ENCODE measurements at places on chromosomes 7 and 10. TPM values are rescaled to one million over a fixed set of nuclear protein-coding genes. Genes with fewer than 3 reads are reported as not detected.
A peak's percentile ranks its signal among the peaks of the same experiment; 100 is the strongest.

DNA sequence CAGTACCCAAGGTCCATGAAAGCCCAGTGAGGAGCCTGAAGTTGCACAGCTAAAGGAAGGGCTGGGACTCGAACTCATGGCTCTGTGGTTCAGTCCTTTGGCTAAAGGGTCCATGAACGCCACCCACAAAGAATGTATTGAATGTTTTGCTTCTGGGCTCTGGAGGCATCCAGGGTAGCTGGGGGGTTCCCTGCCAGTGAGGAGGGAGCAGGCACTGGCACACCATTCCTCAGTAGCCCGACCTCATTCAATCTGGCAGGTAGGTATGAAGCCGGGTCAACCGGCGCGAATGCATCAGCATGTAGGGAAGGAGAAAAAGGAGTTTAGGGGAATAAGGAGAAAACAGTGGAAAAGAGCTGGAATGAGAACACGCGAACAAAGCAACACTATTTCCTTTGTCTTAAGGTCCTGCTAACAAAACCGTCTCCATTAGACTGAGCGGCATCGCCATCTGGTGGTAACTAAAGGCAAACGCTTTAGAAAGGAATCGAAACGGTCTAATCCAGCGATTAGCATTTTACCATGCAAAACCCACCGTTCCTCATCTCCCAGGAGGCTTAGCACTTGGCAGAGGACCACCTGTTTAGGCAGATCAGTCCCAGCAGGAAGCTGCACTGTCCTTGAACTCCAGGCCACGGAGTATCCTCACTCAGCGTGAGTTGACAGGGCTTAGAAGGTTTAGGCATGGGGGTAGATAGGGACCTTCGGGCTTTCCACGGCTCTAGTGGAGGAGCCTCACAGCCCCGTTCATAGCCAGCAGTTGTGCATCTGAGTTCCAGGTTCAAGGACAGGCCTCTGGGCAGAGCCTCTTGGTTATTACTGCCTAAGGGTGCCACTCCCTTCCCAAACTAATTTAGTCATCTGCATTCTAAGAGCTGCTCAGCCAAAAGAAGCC lies 122.8 kb downstream of the UBE2H start:
- peak; percentile 45 for DNase-seq

GRCh38 chr7:142709921-142710320 lies 39.4 kb upstream of the PRSS1 start:
- no peak for DNase-seq

DNA sequence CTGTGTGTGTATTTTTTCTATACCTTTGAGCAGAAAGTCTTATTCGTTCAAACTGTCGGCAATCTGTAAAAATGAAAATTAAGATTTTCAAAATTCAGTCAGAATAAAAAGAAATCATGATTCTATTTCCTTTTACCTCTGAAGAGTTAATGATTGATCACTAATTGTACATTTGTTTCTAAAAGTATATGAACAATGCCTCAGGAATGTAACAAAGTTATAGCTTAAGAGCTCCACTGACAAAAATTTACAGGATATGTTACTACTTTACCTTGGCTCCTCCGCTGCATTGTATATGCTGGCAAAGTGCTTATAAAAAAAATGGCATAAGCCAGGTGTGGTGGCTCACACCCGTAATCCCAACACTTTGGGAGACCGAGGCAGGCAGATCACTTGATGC lies 225.7 kb downstream of the VTI1A start:
- DNase-seq, result no peak

DNA sequence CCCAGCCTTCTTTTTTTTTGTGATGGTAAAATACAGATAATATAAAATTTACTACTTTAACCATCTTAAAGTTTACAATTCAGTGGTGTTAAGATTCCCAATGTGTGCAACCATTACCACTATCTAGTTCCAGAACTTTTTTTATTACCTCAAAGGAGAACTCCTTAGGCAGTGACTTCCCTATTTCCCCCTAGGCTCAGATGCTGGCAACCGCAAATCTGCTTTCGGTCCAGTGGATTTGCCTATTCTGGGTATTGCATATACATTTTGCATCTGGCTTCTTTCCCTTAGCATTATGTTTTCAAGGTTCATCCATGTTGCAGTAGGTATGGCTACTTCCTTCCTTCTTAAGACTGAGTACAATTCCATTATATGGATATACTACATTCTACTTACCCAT lies 56.5 kb downstream of the AFAP1L2 start:
- DNase-seq, result no peak

- peak; percentile 27 for DNase-seq
Observed at GRCh38 chr7:1045069-1046063, 1.0 kb downstream of the GPR146 start.

GRCh38 chr10:113846036-113846435 lies 7.8 kb downstream of the DCLRE1A start:
- no peak for DNase-seq

GRCh38 chr7:106871793-106872571 lies 6.9 kb downstream of the PIK3CG start:
- DNase-seq, result no peak

Gene ZNF282
- 22.0 TPM for total RNA-seq

Gene KIN
- total RNA-seq, result 9.1 TPM

DNA sequence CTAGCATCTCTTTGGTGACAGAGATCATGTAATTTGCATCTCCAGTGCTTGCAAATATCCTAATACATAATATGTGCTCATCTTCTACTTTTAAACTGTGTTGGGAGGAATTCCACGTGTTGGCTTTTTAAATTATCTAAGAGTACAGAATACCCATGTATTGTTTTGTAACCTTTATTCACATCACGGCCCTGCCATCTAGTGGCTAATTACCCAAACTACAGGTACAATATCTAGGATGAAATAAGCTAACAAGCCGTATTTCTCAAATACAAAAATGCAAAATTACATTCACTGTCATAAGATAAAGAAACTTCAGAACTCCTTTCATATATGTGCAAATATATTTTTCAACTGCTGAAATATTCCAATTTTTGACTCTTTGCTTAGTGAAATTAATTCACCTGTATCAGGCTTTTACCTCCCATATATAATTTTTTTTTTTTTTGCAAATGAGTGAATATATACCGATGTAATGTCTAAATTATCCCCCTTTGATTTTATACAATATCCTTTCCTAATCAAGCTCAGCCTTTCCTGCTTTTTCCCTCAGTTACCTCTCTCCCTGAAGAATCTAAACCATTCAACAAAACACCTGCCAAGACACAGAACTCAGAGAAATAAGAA lies 30.3 kb upstream of the LSM8 start:
- DNase-seq, result no peak

GRCh38 chr7:81068-81925 lies 111.1 kb upstream of the FAM20C start:
- no peak for DNase-seq

- no peak for DNase-seq
Observed at GRCh38 chr10:57692255-57692980, 575.3 kb downstream of the IPMK start.

DNA sequence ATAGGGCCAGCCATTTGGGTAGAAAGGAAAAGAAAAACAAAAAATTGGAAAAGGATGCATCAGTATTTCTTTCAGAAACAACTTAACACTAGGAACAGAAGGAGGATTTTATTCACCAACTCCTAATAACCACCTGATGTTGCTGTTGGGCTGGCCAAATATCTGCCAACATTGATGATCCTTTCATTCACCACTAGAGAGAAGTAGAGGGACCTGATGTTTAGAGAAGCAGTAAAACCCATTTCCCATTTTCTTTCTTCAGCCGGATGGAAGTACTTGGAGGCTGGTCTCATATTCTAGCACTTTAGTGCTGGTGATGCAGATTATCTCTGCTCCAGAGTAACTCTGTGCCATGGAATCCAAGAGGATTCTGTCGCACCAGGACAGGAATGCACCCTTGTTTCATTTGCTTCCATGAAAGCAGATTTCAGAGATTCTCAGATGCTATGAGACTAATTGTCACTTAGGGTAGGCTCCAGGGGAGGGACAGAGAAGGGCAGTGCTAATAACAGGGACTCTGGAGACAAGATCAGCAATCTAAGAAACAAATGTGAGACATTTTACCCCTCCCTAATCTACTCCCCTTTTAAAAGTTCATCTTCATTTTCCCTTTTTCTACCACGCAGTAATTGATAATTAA lies 3.1 kb downstream of the KLLN start:
- DNase-seq, result no peak

Gene PNLIPRP3
- total RNA-seq, result not detected

- DNase-seq, result no peak
Observed at GRCh38 chr7:76340617-76341131, 18.1 kb downstream of the YWHAG start.

DNA sequence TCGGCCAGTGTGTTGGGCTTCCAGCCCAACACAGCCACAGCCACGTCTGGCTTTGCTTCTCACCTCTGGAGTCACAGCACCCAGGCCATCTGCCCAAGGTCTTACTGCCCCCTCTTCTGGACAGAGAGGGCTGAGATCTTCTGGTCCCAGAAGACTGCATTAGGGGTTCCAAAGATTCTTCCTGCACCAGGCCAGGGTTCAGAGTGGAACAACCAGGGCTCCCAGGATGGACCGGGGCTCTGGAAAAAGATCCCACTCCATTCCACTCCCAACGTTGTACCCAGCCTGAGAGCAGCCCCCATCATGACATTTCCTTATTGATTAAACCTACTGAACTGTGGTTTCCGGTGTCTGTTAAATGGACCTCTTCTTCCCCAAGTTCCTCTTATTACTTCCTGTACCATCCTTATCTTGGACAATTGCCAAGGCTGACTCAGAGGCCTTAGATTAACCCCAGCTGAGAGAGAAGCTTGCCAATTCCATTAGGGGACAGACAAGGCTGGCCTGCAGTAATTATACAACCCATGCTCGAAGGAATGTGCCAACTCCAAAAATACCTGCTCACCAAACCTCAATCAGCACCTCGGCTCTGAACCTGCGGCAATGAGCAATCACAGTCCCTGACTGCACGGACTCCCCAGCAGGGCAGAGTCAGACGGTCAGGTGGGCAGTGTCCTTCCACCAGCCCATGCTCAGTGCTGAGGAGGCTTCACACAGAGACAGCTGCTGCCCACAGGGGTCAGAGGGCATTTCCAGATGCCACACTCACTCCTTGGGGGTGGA lies 47.9 kb upstream of the NPFFR1 start:
- peak; percentile 68 for DNase-seq

Gene SPDYE9
- total RNA-seq, result not detected

GRCh38 chr7:73768641-73769480 lies 1.2 kb downstream of the CLDN3 start:
- no peak for DNase-seq

Gene SPAG6
- not detected for total RNA-seq

DNA sequence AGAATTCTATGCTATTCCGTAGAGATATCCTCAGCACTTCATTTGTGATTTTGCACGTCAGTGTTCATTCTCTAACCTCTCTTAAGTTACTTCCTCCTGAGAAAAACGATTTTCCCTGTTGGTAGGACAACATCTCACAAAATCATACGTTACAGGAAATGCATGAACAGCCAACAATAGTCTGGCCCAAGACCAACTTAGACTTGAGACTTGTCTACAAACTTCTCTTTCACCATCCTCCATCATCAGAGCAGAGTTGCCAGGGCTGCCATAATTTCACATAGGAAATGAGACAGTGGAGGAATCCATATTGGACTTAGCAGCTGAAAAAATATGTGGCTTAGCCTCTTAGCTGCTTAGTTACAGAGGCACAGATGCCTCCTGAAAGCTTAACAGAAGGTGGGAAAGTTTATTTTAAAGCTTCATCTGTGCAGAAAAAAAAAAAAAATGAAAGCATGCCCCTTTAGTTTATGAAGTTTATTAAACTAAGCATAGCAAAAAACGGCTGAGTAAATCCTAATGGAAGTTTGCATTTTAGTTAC lies 222.5 kb upstream of the CACNA2D1 start:
- no peak for DNase-seq

Gene CYP2C19
- total RNA-seq, result 2.0 TPM

- no peak for DNase-seq
Observed at GRCh38 chr10:49834976-49835375, 72.9 kb upstream of the OGDHL start.

Gene HNRNPH3
- total RNA-seq, result 87.4 TPM

Gene KEL
- total RNA-seq, result not detected

GRCh38 chr10:96041146-96041545 lies 2.2 kb upstream of the CCNJ start:
- no peak for DNase-seq

DNA sequence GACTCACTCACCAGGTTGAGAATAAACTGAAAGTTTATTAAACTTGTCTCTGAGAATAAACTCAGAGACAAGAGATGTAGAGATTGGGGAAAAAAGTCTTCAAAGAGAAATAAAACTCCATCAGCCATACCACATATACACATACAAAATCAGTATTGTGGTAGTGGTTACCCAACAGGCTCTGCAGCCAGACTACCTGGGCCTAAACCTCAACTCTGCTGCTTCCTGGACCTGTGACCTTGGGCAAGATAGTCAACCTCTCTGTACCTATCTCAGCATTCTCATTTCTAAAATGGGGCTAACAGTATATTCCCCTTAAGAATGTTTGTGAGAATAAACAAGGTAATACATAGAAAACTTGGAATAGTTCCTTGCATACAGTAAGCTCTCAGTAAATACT lies 15.3 kb downstream of the TPK1 start:
- DNase-seq, result no peak

Gene LIPK
- total RNA-seq, result not detected

DNA sequence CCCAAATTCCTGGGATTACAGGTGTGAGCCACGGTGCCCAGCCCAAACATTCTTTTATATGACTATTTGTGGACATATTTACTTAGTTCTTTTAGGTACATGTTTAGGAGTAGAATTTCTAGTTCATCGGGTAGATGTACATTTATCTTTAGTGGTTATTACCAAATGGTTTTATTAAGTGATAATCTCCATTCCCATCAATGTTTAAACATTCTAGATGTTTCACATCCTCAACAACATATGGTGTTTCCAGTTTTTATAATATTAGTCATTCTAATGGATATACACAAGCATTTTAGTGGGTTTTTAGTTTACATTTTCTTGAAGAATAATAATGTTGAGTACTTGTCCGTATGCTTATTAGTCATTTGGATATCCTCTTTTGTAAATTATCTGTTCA lies 131.7 kb downstream of the RTKN2 start:
- DNase-seq, result no peak

DNA sequence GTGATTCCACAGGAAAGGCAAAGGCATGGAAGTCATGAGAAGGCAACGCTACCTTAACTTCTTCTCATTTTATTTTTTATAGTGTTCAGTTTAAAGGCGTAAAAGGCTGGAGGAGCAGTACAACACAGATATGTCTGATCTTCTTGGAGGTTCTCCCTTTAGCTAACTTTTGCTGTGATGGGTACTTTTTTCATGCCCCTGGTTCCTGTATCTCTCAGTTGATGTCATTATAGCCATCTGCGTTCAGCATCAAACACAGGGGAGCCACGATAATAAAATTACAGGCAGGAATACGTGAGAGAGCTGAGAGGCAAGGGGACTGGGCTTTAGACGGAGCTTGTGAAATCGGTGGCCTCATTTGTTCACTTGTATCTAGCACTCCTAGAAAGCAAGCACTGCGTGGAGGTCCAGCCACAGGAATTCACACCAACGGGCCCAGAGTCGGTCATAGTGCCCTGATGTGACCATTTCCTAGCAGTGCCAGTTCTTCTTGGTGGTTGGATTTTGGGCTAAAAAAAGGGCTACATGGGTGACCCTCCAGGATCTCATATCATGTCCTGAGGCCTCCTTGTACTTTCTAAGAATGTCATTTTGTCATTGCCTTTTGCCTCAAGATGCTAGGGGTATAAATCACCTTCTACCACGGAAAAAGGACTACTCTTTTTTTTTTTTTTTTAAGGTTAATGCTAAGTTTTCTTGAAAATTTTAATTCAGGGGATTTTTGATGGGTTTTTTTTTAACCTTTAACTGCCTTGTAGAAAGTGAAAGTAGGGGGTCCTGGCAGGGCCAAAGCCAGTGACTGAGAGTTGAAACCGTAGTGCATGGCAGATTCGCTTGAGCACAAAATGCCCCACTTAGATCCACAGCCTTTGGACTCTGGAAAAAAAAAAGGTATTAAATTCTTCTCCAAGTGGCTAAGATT lies 191.5 kb downstream of the CELF2 start:
- DNase-seq, result no peak

Measured in mucosa of descending colon (tissue), 3 donors.